ENCODE measurements at places on chromosomes 13 and 19.

- DNase-seq, result no peak
These were observed 12.6 kb downstream of the ZSCAN18 start for GRCh38 chr19:58085348-58085875.

DNA sequence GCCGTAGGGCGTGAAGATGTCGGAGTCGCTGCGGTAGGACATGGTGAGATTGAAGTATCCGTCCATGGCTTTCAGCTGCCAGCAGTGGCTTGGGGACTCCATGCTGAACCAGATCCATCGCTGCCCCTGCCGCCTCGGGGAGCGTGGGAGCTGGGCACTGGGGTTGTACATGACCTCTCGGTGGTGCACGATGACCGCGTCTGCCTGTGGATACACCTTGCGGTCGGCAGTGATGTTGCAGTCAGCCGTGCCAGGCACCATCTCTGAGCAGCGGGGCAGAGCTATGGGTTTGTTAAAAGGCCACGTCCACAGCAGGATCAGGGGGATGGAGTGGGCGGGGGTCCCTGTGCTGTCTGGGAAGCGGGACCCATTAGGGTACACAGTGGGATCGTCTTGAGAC is 7.4 kb downstream of the FUT6 start:
- no peak for DNase-seq

DNA sequence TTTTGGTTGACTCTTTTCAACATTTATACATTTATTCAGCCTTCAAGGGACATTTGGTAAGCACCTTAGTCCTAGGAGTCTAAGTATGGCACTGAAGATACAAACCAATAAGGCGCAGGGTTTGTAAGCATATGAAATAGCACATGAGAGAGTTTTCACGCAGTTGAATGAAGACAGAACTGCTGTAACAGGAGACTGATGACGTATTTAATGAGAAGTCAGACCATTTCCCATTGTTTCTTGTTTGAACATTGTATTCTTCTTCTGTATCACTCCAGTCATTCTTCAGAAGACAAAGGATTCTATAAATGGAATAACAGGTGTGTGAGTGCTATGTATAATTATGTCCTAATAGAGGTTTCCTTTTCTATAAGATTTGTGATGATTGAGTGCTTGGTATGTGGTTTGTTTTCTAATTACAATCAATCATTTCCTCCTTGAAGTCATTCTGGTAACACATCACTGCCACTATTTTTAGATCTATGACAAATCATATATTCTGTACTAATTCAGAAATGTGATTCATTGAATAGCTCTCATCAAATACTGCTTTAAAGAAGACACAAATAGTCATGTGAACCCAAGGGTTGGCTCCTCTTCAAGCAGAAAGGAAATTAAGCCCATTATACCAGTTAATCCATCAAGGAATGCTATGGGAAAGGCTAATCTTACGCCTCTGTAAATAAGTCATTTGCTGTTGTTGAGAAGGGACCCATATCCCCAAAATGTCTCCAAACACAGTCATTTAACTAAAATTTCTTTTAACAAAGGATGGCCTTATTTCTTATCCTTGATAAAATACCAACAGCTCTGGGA is 222.8 kb upstream of the NBEA start:
- no peak for DNase-seq

- no peak for DNase-seq
These were observed 1524.0 kb downstream of the SLITRK1 start for GRCh38 chr13:82358284-82358683.

- DNase-seq, result no peak
These were observed 158.7 kb upstream of the GPR12 start for GRCh38 chr13:26919311-26919710.

- peak; percentile 94 for DNase-seq
These were observed 40.3 kb downstream of the RCBTB2 start for GRCh38 chr13:48492470-48493065.

DNA sequence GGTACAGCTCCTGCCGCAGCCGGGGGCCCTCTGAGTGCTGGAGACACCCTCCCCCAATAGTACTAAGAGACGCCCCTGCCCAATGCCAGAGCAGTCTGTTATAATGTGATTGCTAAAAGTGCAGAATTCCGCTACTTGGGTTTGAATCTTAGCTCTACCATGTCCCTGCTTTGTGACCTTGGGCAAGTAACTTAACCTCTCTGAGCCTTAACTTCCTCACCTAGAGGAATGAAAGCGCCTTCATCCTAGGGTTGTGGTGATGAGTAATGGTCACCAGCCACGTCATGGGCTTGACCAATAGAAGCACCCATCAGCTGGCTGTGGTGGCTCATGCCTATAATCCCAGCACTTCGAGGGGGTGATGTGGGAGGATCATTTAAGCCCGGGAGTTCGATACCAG is 6.5 kb downstream of the PLEKHG2 start:
- no peak for DNase-seq

DNA sequence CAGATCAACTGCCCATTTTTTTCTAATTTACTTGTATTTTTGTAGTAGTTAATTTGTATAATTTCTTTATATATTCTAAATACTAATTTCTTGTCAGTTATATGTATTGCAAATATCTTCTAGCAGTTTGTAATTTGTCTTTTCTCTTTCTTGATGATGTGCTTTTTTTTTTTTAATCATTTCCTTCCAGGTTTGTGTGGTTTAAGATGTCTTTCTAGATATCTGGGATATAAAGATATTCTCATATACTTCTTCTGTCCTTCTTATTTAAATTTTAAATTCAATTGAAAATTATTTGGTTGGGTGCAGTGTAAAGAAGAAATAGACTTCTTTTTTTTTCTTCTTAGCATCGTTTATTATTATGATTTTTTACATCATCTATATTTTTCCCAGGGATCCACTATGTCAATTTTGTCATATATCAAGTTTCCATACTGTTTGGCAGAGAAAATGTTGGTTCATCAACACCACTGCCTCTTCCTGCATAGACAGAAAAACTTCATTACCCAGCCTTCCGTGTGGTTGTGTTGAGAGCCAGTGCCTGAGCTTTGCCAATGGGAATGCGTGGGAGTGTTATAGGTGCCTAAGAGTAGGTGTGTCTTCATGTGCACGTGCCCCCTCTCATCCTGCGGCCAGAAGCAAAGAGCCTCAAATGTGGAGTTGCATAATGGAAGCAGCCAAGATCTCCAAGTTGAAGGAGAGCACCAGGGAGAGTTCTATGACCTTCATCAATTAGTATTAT is 15.8 kb downstream of the CPB2 start:
- DNase-seq, result no peak

- DNase-seq, result no peak
These were observed 106.4 kb downstream of the ZNF429 start for GRCh38 chr19:21611659-21612402.

DNA sequence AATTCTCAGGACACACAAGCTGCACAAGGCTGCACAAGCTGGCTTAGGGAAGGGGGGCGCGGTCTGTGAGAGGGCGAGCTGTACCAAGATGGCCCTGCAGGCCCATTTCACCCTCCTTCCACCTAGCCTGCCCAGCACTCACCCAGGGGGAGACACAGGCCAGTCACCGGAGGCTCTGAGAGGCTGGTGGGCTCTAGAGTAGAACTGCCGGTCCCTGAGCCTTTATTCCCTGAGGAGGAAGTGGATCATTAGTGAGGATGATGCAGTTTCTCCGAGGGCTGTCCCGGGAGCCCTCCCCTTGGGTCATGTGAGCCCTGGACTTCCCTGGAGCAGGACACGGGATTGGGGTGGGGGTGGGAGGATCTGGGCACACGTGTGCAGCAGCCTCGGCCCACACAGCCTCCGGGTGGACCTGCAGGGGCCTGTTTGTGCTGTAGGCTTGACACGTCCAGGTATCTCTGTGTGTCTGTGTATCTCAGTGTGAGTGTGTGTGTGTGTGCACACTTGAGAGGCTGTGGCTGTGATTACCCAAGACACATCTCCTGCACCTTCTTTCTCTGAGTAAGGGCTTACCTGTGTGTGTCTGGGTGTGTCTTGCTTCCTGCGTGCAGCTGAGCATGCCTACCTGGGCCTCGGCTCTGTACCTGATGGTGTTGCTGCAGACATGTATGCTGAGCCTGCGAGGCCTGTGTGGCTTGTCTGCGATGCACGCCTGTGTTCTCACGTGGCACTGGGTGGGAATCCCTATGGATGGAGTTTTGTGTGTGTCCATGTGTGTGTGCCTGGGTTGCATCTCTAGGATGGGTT is at the start of gene ACP5:
Gene ACP5, minus strand, starts transcription at position 195 of the 807 bp plus-strand sequence. CDS start 328 bp downstream, outside the sequence.
- DNase-seq, result no peak

GRCh38 chr13:44516771-44517170 is 59.4 kb downstream of the TSC22D1 start:
- no peak for DNase-seq

GRCh38 chr13:32726374-32727037 is 140.3 kb downstream of the PDS5B start:
- no peak for DNase-seq

GRCh38 chr13:48233046-48233888 is at the start of gene ITM2B:
TSS of gene ITM2B (plus strand) at chr13:48233206. CDS start at chr13:48233361, 155 bp downstream.
- peak; percentile 70 for DNase-seq

DNA sequence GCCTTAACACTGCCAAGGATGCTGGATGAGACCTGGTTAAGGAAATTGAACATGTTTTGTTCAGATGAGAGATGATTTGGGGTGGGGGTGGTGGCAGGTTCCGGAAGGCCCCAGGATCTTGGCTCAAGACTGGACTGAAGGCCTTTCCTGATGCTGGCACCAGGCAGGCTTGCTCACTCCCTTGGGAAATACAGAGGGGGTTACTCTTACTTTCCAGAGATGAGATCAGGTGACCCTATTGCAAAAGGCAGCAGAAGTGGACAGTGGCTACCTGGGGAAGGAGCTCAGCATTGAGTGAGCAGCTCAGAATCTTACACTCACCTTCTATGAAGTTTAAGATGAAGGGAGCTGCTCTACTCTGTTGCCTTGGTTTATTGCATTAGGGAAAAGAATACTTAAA is 10.8 kb downstream of the GATAD2A start:
- DNase-seq, result no peak

GRCh38 chr13:25117312-25117711 is 21.4 kb downstream of the PABPC3 start:
- DNase-seq, result no peak

DNA sequence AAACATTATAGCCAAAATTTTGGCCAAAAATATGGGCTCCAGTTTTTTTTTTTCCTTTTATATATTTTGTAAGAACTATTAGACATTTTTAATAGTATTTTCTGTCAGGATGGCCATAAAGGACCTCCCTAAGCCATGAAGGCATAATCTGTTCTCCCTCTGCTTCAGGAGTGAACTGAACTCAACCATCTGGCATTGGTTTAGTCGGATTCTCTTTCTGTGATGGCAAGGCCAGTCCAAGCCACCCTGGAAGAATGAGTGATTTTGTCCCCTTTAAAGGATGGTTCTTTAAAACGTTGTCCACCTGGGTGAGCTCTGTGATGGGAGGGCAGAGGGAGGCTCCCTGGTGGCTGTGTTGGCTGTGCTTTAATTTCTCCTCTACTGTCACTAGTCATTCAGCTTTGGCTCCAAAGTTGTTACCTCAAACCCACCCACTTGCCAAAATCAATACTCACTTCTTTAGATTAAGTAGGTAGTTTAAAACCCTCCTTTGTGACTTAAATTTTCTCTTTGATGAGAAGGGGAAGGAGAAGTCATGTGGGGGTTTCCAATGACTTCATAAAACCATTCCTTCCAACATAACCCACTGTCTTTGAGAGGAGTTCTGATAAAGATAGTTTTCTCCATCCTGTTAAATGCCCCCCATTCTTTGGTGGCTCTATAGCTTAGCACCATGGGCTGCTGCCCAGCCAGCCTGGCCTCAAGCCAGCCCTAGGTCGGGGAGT is 4.4 kb downstream of the TNFRSF19 start:
- no peak for DNase-seq

DNA sequence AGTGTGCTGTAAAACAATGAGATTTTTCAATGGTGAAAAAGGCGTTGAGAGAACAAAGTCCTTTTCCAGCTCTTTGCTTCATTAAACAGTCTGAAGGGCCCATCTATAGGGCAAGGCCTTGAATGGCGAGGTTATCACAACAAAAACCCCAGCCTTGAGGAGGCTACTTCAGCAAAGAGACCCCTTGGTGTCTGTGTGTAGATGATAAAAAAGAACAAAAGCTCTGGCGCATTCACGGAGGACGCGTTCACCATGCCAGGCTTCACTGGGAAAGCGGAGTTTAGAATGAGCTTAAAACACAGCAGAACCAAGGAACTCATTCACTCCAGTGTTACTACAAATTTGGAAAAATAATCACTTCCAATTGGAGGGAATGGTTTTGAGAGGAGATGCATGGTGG is 530.0 kb upstream of the ARGLU1 start:
- DNase-seq, result no peak

DNA sequence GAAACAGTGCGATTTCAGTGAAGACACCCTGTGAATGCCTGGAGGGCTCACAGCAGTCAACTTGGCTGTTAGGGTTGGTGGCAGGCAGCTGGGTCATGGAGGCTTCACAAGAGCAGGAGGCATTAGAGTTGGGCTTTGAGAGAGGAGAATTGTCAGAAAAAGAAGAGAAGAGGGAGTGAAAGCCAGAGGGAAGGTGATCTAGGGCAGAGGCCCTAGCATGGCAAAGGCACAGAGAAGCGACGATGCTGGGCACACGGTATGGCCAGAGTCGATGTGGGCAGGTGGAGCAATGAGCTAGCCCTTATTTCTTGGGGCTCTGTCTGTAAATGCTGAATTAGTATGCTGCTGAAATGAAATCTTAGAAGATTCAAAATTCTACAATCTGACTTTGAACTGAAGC is 52.6 kb upstream of the OLFM4 start:
- DNase-seq, result no peak

All from T-helper 1 cell (primary cell).